ENCODE measurements at places on chromosomes 5 and 9.

GRCh38 chr9:73269430-73270101, 117.9 kb downstream of the ANXA1 start:
- no peak for DNase-seq

DNA sequence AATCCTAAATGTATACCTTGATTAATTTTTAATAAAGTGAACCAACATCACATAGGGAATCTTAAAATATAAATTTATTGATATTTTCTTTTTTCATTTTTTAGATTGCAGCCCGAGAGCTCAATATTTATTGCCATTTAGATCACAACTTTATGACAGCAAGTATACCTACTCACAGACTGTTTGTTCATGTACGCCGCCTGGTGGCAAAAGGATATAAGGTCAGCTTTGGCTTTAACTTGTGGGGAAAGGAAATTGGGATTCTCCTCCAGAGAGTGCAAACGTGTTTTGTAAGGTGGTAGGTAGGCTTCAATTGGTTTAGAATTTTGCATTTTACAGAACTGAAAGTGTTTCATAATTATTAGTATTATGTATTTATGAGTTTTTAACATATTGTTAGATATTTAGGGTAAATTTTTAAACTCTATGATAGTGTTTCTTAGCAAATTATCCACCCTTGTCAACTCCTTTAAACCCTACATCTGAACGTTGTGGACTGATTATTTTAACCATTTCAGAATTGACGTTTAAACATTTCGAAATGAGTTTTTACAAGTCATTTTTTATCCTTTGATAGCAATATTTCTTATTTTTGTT, 17.5 kb upstream of the DHFR start:
- peak; percentile 75 for DNase-seq

- DNase-seq, result no peak
These were observed 111.0 kb downstream of the CD180 start for GRCh38 chr5:67085616-67086015.

DNA sequence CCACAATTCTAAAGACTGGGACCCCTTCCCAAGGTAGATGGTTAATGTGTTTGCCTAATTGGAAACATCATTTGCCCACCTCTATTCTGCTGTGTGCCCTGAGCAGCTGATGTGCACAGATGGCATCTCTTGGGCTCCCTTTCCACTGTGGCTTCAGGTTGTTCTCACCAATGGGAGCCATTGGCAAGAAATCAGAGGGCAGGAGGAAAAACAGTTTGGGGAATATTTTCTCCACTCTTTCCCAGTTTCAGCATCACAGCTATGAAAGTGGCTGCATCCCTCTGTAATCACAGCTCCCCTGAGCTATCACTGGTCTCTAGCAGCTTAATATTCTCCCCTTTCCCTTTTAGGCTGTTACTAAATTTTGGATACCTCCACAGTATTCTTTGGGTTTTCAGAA, 911.6 kb upstream of the SEMA6A start:
- DNase-seq, result no peak

DNA sequence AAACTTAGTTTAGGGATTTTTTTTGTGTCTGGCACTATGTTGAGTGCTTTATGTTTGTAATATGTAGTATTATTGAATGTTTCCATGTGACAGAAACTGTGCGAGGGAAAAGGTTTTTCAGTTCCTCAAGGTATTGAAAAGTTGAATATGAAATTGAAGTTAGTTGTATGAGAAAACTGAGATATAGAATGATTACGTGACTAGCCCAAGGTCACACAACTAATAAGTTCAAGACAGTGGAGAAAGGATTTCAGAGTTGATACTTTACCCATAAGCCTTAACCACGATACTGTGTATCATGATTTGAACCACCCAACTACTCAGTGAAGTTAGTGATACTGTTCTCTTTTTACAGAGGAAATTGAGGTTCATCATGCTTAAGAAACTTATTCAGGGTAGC, 5.7 kb downstream of the NIPBL start:
- DNase-seq, result no peak

DNA sequence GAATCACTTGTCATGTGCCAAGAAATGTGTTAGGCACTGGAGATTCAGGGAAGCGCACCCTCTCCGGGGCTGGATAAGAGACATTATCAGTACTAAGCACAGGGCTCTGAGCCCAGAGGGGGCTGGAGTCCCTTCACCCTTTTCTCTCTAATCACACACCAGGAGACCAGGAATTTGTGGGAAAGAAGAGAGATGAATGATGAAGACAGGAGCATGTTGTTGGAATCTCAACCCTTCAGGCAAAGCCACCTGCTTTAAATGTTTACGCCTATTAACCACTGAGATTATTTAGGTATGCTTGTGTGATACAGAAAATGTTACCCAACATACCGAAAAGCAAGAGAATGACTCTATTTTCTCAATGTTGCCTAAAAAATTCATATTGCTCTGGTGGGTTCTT, 119.8 kb downstream of the ENTREP1 start:
- no peak for DNase-seq

DNA sequence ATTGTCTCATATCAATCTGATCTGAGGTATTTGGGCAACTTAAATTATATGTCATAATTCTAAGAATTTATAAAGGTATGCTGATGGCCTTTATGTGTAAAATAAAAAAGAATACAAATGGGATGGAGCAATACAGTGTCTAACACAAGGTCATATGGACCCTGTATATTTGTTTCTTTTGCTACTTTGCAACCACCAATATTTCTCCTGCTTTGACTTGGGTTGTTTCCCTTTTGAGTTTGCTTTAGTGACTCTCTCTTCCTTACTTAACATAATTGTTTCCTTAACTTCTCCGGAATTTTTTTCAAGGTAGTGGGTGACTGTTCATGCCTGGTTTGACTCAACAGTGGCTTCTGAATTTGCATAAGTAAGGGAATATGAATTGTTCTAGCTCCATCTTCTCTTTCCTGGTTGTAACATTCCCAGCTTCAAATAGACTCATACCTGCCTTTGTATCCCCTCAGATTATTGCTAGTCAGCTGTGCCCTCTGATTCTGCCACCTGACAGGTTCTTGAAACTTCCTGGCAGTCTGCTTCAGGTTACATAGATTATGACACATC, 30.2 kb upstream of the ANXA1 start:
- DNase-seq, result no peak

- no peak for DNase-seq
These were observed 113.1 kb downstream of the DNAH5 start for GRCh38 chr5:13831351-13831750.

- DNase-seq, result no peak
These were observed 17.1 kb downstream of the C6 start for GRCh38 chr5:41196197-41196596.

DNA sequence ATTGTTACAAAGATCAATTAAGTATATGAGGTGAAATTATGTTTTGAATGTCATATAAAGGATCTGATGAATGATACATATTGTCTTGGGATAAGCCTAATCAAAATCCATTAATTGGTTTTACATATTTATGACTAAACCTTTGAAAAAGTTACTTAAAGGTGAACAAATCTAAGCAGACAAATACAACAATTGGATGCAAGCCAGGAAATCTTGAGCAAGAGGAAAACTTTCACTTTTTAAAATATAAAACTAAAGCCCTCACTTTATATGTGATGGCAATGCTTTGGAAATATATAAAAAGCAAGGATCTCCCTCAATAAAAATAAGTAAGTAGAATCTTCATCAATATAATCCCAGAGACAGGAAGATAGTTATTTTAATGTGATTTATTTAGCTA, 80.1 kb downstream of the EDIL3 start:
- DNase-seq, result no peak

Measured in kidney (tissue), 22 donors.